ENCODE measurements at places on chromosomes 1 and 21. TPM values are rescaled to one million over a fixed set of nuclear protein-coding genes. Genes with fewer than 3 reads are reported as not detected.

Gene EDN2
- not detected for total RNA-seq

Gene OR10K1
- total RNA-seq: not detected

Gene MMP23B
- total RNA-seq: 2.1 TPM

Gene SDC3
- total RNA-seq: 0.44 TPM

Gene MYOG
- not detected for total RNA-seq

Gene CAMK1G
- not detected for total RNA-seq

Gene ZMYND12
- 0.69 TPM for total RNA-seq

Gene TMCO1
- 112 TPM for total RNA-seq

Gene DDOST
- total RNA-seq: 191 TPM

Gene TAS1R3
- 0.53 TPM for total RNA-seq

Gene SH3BGR
- total RNA-seq: 4.5 TPM

Gene PGBD5
- not detected for total RNA-seq

Gene FCGR1A
- not detected for total RNA-seq

DNA sequence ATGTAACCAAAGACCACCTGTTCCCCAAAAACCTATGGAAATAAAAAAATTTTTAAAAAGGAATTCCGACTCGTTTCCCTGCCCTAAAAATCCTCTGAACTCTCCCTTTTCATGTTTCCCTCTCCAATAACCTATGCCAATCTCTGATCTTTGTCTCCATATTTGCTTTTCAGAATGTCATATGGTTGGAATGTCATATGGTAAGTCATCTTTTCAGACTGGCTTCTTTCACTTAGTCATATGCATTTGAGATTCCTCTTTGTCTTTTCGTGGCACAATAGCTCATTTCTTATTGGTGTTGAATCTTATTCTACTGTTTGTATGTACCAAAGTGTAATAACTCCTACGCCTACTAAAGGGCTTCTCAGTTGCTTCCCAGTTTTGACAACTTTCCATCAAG lies 117.5 kb downstream of the BACH1 start:
- no peak for DNase-seq

DNA sequence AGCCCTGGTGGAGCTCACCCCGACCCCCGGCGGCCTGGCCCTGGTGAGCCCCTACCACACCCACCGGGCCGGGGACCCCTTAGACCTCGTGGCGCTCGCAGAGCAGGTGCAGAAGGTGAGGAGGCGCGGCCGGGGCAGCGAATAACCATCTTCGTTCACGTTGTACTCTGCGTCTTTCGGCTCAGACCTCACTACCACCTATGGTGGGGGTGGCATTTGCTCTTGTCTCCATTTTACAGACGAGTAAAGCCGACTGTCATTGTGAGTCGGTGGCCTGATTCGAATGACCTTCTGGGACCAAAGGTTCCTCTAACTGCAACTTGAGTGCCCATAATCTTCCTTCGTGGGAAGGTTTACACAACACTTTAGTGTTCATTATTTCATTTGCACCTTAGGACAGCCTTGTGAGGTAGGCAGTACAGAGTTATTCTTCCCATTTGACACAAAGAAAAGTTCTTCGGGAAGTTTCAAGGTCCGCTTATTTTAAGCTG lies 506 bp downstream of the C1orf50 start:
- DNase-seq: no peak

- no peak for DNase-seq
Measured at GRCh38 chr1:225446981-225447615, 19.3 kb upstream of the LBR start.

- DNase-seq: no peak
Measured at GRCh38 chr1:111814642-111815041, 58.9 kb downstream of the DDX20 start.

GRCh38 chr1:220922951-220923350 lies 43.7 kb downstream of the HLX start:
- no peak for DNase-seq

DNA sequence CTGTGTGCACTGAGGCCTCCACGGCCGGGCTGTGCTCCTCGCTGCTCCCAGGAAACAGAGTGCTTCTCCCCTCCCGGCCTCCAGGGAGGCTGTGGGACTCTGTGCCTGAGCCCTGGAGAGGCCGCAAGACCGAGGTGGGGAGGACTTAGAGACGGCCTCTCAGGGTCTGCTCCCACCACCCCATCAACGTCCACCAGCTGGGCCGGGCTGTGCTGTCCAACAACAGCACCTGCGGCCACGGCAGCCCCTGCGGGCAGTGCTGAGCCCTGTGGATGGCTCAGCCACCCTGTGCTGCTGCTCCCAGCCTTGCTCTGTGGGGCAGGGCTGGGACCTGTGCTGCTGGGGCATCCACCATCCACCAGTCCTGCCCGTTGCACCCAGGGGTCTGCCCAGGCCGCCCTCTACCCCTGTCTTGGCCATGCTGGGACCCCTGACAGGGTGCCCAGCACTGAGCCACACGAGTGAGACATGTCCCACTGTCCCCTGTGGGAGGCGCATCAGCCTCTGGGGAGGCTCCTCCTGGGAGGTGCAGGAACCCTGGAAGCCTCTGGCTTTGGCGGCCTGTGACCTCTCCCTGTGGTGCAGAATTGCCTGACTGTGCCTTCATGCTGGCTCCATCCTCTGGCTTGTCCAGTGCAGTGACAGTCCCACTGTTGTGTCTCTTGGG lies 31.2 kb upstream of the LRRC3 start:
- DNase-seq: no peak

DNA sequence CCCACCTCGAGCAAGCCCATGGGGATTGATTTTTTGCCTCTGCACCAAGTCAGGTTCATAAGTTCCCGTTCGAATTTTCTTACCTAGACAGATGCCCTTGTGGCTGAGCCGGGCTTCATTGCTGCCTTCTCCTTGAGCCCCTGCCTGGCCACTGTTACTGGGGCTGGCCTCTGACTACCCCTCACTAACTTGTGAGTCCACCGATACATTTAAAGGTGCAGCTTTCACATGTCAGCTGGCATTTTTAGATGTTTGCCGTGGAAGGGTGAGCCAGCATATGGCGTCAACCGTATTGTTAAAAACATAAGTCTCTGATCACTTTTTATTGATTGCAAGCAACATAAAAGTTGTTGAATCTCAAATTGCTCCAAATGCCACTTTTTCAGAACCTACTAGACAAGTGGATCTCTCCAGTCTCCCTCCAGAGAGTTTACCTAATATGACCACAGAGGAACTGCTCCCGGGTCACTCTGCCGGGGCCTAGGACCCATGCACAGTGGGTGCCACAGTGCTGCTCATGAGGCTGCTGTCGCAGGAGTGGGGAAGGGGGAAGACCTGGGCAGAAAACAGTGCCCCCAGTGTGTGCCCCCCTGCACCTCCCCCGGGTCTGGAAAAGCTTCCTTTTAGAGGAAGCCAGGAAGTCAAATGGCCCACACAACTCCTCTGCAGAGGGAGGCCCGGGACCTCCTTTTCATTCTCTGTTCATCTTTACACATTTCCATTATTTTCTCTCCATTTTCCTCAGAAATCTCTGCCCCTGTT lies 18.8 kb downstream of the MX1 start:
- no peak for DNase-seq

DNA sequence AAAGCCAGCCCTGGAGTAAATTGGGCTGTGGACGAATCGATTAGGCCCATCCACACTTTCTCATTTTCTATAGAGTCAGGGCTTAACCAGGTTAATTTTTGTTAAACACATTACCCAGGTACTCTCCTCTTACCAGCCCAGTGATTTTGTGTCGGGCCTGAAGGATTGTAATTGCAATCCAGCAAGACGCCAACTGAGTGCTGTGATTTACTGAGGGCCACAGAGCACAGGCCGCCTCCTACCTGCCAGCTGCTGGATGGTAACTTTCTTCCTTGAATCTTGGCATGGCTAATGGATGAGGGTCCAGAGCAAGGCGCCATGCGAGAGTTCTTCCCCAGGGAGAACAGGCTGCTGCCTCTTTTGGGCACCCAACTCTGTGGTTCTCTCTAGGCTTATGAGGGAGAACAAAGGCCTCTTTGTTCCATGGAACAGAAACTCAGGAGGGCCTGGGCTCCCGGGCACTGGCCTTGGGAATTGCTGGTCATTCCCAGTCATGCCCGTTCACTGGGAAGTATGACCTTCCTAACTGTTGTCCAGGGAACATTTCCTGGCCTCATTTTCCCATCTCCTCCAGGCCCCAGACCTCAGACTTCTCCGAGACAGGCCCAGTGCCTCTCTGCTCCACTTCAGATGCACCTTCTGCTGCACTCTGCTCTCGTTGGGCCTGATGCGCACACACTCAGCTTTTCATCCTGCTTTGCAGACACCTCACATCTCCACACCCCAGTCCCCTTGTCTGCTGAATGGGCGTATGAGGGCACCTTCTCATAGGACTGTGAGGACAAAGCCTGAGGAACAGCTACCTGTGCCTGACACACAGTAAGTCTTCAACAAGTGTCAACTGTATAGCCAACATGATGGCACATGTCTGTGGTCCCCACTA lies 57.3 kb downstream of the SYF2 start:
- no peak for DNase-seq

DNA sequence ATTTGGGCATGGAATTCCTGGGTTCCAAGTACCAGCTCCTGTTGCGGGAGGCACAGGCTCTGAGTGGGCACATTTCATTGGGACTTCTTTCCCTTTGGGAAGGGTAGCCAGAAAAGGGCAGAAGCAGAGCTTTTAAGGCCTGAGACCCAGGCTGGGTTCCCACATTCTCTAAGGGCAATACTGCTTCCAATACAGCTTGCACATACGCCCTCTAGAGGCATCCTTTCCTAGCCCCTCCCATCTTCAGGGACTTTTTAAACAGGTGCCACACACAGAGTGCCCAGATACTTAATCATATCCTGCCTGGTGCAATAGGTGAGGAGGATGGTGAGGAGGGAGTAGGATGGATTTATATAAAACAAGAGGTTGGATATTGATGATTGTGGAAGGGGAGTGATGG lies 5.7 kb downstream of the GPR88 start:
- DNase-seq: peak; percentile 15

- no peak for DNase-seq
Measured at GRCh38 chr21:42088658-42089057, 17.5 kb downstream of the UMODL1 start.

GRCh38 chr1:196481616-196482015 lies 126.6 kb downstream of the KCNT2 start:
- DNase-seq: no peak

GRCh38 chr1:115160728-115161127 lies 71.4 kb upstream of the TSPAN2 start:
- no peak for DNase-seq

DNA sequence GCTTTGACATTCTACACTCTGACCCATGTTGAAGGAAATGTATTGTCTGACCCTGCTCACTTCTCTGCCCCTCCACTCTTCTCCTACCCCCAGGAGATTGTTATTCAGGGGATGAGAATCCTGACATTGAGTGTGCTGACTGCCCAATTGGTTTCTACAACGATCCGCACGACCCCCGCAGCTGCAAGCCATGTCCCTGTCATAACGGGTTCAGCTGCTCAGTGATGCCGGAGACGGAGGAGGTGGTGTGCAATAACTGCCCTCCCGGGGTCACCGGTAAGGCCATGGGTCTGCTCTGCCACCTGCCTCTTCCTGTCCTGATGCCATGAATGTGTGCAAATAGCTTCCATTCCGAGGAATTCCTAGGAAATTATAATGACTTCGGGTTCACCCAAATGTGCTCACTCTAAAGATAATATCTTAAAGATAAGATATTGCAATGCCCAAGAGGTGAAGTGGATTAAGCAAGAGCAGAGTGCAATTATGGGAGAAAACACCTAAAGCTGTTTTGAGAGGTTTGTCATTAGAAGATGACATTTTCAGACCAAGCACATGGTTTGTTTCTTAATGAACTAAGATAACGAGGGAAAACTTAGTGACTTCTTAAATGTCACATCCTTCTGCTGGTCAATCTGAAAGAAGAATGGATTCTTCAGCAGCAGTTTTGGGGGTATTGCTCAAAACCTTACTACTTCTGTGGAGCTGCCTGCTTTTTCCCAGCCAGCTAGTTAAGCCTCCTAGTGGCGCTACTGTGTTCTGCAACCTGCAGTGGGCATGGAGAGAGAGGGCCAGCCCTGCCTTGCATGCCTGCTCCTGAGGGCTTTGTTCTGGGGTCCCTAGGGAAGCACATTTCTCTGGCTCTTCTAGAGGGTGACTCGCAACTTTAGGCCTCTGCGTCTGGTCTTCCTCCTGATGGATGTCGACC lies 41.6 kb downstream of the LAMC2 start:
- DNase-seq: no peak

DNA sequence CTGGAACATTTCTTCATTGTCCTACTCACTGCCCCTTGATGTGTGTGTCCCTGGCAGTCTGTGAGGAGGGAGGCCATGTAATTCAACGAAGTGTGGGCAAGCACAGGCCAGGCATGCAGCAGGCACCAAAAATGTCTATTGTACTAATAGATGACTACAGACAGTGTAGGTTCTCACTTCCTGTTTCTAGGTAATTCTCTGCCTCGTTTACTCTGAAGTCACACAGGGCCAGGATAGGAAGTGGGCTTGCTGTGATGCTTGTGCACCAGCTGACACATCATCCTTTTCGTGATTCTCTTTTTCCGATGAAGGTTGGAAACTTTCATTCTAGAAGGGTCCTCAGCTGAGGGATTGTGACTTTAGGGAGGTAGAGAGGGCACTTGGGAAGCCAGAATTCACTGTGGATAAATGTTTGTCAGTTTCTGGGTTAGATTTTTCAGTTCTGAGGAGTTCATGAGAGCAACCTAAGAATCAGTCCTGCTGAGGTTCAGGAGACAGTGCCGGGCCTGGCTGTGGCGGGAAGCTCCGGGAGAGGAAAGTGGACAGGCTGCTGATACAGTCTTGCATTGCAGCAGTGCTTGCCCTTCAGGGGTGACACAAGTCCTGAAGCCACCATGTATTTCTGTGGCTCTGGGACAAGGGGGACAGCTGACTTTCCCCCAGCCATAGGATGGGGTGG lies 4.3 kb upstream of the CSF1 start:
- peak; percentile 17 for DNase-seq

DNA sequence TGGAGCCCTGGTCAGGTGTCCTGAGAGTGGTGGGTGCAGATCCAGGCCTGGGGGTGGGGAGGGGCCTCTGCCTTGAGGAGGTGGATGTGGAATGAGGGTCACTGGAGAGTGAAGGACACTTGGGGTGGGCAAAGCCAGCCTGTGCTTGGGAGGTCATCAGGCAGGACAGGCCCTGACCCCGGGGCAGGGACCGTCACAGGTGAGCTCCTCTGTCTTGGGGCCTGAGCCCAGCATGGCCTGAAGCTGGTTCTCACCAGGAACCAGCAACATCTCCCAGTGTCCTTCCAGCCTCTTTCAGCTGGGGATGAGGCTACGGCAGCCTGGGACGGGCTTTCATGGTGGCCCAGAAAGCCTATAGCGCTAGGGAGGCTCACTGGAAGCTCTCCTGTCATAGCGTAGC lies 831 bp upstream of the KRTAP10-2 start:
- DNase-seq: no peak

Measured in CD8-positive, alpha-beta memory T cell (primary cell).